Activated CD4-positive, alpha-beta T cell treated with anti-CD3 and anti-CD28 coated beads, Interleukin-10, Interleukin-2, amounts not matched to agents 100 ng/mL and 50 ng/mL, durations not matched to agents 16 hours and 8 hours (primary cell): ENCODE measurements at places on chromosomes 6 and 20.

GRCh38 chr20:24784607-24785006 is 164.5 kb upstream of the CST7 start:
- no peak for DNase-seq

GRCh38 chr20:62285722-62286121 is 17.1 kb upstream of the ADRM1 start:
- DNase-seq, result no peak

- no peak for DNase-seq
Observed at GRCh38 chr6:158868890-158869825, 50.0 kb upstream of the EZR start.

- no peak for DNase-seq
Observed at GRCh38 chr6:35476004-35476403, 7.8 kb downstream of the RPL10A start.

GRCh38 chr6:14721103-14721758 is 524.6 kb upstream of the JARID2 start:
- DNase-seq, result no peak

- DNase-seq, result no peak
Observed at GRCh38 chr6:11213422-11214021, 18.9 kb downstream of the NEDD9 start.

DNA sequence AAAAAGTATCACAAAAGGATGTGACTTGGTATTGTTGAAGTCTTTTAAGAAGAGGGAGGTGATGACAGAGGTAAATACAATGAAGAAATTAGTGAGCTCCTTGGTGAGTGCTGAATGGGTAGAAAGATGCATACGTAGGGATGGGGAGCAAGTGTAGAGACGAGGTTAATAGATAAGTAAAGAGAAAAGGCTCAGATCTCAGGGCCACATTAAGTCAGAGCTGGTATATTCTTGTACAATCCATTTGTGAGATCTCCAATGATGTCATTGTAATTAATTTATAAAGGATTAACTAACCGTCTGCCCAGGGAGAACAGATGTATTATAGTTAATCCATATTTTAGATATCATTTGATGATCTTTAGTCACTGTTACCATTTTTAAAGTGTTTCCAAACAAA is 43.4 kb downstream of the SMPDL3A start:
- DNase-seq, result no peak

DNA sequence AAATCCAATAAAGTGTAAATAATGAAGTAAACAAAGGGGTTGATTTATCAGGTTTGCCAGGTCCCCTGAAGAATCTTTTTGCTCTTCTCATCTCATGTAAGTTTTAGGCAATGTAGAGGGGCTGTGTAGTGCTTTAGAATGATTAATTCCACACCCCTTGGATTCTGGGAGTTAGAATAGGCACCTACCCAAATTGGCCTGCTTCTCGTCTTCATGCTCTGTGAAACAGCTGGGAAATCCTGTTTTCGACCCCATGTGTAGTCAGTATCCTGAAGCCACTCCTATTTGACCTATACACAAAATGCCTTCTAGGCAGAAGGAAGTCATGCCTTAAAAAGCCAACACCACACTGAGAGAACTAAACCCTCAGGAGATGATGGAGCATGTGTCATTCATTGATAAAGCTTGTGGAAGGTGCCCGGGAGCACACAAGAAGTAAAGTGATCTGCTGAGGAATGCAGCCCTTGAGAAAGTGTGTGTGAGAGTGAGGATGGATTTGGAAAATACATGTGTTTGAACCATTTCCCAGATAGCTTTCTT is 170.9 kb downstream of the KLHL32 start:
- no peak for DNase-seq

- no peak for DNase-seq
Observed at GRCh38 chr6:38805692-38806091, 90.6 kb downstream of the DNAH8 start.

GRCh38 chr6:39317256-39317655 is 3.0 kb upstream of the KCNK17 start:
- DNase-seq, result no peak

DNA sequence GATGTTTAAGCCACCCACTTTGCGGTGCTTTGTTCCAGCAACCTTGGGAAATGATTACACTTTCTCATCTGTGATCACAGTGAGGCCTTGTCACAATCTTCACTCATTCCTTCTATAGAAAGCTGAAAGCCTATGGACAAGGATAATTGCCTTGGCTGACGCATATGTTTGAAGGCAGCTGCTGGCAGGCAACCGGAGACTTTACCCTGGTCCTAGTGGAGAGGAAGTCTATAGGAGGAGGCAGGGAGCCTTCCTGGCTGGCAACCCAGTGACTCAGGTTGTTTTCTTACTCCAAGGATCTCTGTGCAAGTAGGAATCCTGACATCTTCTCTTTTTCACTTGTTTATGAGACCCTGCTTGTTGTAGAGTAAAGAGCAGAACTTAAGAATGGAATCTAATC is 34.1 kb upstream of the ESR1 start:
- no peak for DNase-seq

- DNase-seq, result no peak
Observed at GRCh38 chr6:47253136-47253535, 56.6 kb downstream of the TNFRSF21 start.

GRCh38 chr6:152049502-152049901 is 242.0 kb downstream of the ESR1 start:
- DNase-seq, result no peak

DNA sequence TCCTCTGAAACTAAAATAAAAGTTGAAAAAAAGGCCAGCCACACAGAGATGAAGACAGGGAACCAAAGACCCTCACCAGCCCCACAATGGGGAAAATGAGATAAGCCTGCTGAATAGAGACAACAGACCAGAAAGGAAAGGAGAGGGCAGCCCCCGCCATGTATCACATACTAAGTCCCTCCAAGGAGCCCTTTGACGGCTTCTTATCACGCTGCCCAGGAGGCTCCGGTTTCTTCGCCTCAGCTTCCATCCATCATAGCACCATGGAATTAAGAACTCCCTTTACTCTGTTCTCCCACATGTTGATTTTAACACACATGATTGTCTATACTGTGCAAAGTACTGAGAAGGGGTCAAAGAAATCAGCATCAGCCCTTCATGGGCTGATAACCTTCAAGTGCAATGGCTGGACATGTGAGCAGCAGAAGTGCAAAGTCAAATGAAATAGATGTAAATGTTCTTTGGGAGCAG is 54.9 kb downstream of the MAP3K5 start:
- DNase-seq, result no peak

- no peak for DNase-seq
Observed at GRCh38 chr6:152100183-152100618, 292.7 kb downstream of the ESR1 start.

- DNase-seq, result peak; percentile 82
Observed at GRCh38 chr6:125995972-125996580, 9.7 kb downstream of the TRMT11 start.

DNA sequence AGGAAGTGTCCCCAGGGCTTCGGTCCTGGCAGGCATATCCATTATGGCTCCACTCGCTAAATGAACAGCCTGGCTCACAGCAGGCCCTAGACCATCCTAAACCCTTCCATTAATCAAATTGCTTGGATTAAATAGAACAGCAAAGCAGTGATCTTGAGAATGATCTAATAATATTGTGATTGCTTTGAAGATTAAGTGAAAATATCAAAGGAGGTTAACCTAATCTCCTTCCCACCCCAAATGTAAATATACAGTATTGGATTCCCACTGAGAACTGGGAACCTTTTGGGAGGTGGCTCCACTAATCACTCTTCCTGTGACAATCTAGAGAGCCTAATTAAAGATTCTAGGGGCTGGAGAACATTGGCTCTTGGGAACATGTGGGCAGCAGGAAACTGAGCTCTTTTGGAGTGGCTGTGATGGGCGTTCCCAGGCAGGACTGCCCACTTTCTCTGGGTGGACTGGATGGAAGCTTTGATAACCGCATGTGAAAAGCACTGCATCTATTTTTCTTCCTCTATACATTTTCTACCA is 68.3 kb upstream of the FRMD1 start:
- DNase-seq, result no peak

- DNase-seq, result no peak
Observed at GRCh38 chr6:24535210-24535609, 40.4 kb downstream of the ALDH5A1 start.

- DNase-seq, result no peak
Observed at GRCh38 chr6:154427446-154427845, 70.8 kb upstream of the IPCEF1 start.

DNA sequence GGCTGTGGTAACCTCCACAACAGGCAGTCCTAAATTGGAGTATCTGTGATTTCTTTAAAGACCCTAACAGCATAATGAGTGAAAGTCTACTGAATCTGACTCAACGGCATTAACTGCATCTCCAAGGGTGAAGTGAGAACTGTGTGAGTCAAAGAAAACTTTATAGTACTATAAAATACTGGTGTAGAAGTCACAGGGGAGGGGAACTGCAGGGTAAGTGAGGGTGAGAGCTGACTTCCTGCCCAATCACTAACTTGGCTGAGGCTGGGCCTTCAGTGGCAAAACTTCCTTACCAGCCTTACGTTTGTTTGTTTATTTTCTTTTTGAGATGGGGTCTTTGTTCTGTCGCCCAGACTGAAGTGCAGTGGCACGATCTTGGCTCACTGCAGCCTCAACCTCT is 109.8 kb downstream of the PTPRK start:
- DNase-seq, result no peak

DNA sequence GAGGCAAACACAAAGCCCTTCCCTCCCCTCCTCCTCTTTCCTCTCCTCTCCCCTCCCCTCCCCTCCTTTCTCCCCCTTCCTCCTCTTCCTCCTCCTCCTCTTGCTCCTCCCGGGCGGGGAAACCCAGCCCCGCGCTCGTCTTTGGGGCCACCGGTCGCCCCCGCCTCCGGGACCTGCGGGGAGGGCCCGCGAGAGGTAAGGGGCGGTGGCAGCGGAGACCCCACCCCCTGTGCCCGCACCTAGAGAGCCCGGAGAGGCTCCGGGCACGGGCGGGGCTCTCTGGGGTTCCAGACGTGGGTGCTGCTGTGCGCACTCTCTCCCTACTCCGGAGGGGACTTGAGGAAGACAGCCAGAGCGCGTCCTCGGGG is at the start of gene RIN2:
Gene RIN2 (plus strand): TSS at position 126 of the 368 bp plus-strand sequence. CDS start 131,344 bp downstream, outside the sequence.
- no peak for DNase-seq

- no peak for DNase-seq
Observed at GRCh38 chr20:41098703-41099250, 38.6 kb upstream of the PLCG1 start.

DNA sequence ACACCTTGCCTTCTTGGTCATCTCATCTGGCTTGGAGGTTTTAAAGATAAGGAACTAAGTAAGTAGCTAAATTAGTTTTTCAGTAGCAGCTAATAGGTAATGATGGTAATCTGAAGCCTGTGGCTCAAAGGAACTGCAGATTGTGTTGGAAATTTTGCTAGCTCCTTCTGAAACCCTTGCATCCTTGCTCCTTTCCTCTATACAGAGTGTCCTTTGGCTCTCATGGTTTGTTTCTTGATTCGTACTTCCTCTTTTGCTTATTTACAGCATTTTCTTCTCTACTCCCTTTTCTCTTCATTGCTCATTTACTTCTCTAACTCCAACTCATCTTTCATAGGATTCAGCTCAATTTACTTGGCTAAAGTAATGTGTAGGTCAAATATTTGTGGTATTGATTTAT is 19.0 kb downstream of the LRRC1 start:
- DNase-seq, result no peak

- no peak for DNase-seq
Observed at GRCh38 chr6:87687296-87687695, 14.7 kb downstream of the AKIRIN2 start.

DNA sequence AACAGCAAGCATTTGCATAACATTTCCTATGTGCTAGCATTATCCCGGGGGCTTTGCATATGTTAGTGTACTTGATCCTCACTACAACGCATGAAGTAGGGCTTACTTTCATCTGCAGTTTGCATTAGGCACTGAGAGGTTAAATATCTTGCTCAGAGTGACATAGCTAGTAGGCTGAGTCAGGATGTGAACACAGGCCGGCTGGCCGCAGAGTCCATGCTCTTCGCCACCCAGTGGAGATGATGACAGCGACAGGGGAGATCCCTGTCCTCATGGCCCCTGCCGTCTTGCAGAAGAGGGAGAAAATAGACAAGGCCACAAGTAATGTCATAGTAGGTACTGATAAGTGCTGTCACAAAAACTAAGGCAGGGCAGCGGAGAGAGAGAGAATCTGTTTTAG is 46.9 kb downstream of the LYRM4 start:
- no peak for DNase-seq

DNA sequence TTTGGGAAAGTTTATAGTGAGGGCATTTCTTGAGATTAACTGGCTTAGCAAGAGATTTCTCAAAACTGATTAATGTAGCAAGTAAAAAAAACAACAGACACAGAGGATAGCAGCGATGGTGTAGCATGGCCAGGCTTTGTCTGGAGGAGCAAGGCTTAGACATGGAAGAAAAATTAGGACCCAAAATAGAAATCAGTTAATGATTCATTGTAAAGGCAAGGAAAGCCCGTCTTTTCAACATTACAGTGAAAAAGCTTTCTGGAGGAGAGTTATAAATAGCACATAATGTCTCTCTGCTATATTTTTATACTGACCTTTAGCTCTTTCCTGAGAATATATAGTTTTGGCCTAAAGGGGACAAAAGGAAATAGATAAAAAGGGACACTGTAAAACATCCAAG is 45.1 kb downstream of the FNDC1 start:
- DNase-seq, result no peak

DNA sequence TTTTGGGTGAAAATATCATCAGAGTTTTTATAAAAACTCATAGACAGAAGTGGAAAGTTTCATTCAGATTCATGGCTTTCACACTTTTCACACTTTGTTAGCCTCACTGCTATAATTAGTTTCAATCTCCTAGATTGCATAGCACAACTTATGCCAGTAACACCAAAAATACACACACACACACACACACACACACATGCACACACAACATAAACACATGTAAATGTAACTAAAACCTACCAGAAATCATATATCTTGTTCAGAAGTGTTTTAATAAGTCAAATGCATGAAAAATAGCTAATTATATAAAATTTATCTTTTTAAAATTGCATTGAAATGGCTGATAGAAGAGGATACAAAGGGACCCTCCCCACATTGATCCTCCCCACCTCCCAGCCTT is 347.8 kb upstream of the SLC35B3 start:
- DNase-seq, result no peak

DNA sequence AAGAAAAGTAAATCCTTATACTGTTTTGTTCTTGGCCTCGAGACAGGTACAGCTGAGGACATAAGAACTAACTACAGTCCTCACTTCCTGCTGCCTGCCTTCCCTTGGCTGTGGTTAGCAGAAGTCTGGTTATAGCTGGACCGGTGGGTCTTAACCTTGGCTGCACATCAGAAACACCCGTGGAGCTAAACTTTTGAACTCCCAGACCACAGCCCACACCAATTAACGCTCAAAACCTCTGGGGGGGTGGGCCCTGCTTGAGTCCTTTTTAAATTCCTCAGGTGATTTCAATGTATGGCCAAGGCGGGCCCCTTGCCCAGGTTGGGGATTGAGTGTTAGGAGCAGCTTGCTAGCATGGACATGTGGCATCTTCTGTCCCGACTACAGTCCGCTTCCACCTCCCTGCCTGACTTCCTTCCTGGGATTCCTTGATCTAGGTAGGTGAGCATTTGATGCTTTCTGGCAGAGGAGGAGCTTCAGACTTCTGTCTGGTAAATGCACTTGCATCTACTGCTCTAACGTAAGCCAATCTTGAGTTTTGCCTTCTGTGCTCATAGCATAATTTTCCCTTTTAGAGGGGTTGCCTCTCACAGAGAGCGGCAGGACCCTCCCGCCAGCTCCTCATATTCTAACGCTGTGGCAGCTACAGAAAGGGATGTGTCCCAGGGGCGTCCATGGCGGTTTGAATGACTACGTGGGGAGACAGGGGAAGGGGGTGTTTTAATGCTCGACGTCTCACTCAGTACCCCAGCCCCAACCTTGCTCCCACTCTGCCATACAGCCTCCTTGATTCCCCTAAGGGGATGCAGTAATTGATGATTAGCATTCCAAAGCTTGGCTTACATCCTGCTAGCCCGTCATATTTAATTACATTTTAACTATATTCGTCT is 390.1 kb downstream of the ZFAND3 start:
- DNase-seq, result no peak
